ENCODE measurements at places on chromosomes 12 and 14.

DNA sequence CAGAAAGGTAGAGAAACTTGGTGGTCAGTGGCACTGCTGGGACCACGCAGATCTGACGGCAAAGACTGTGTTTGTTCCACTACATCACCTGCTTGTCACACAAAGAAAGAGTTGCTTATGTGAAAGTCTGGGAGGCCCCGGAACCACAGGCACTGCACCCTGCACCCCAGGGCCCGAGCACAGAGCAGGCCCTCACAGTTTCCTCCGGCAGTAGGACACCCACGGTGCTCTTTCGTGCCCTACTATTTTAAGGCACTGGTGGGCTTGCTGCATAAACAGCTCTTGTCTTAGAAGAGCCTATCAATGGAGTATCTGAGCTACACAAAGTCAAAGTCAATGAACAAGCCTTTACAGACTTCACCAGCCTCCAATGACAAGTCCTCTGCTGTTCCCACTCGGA, 8.0 kb downstream of the LGMN start:
- no peak for DNase-seq

DNA sequence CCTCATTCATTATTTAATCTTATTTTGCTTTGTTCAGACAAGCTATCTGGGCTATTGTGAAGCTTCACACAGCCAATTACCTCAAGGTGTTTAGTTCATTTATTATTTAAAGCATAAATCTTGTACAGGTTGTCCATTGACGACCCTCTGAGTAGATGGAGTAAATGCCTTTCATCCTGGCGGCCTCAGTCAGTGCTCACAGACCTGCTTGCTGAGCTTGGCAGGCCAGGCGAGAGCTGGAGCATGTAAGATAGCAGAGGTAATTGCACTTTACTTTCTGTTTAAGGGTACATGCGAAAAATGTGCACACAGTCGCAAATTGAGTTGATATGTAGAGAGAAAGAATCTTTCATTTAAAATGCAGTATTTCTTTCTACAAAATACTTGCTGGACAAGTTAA, 224.4 kb downstream of the NPAS3 start:
- no peak for DNase-seq

GRCh38 chr12:12011880-12012260, 58.9 kb upstream of the BCL2L14 start:
- DNase-seq: no peak

DNA sequence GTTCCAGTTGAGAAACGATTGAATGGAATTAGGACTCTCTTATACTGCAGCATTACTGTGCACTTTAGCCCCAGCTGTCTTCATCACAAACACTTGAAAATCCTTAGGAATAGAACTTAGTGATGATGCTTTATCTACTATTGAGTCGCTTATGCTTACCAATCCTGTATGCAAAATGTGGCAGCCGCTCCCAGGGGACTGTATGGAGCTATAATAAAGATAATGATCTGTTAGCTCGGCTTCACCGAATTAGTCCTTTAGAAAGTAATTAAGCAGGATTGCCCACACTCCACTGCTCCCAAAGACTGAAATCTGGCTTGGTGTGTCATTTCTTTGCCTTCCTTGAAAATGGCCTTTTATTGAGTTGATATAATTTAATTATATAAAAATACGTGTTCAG, 10.6 kb downstream of the EML1 start:
- no peak for DNase-seq

DNA sequence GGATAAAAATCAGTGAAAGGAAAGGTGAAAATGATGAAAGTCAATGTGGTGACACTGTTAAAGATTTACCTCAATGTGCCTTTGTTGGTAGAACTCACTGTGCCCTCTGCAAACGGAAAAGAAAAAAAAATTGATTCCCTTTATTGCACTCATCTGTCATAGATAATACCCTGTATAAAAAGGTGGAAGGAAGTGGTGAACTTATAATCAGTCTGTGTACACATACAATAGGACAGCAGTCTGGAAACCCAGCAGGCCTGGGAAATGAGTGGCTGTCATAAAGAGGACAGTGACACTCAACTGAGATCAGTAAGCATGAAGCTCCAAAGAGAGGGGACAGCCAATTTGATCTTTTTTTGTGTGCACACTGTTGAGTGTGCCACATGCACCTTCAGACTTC, 364.7 kb downstream of the NOVA1 start:
- no peak for DNase-seq

DNA sequence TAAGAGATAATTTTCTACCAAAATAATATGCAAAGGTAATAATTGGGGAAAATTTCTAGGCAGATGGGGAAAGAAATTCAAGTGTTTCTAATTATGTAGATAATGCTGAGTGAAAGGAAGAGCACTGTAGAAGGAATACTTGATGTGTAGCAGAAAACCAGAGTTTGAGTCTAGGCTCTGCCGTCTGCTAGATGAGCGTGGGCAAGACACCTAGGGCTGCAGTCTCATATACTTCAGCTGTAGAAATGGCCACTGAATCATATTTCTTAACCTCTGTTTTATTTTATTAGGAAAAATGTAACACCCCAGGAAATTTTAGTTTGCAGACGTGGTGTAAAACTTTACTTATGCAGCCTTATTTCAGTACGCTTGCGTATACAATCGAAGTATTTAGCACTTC, 59.8 kb upstream of the SLC38A2 start:
- no peak for DNase-seq
